ENCODE measurements at places on chromosomes 13 and 19. TPM values are rescaled to one million over a fixed set of nuclear protein-coding genes. Genes with fewer than 3 reads are reported as not detected.

- no peak for DNase-seq
These were observed 9.3 kb downstream of the POU2F2 start for GRCh38 chr19:42122691-42123607.

- no peak for DNase-seq
These were observed 115.5 kb downstream of the LACC1 start for GRCh38 chr13:43994999-43995859.

DNA sequence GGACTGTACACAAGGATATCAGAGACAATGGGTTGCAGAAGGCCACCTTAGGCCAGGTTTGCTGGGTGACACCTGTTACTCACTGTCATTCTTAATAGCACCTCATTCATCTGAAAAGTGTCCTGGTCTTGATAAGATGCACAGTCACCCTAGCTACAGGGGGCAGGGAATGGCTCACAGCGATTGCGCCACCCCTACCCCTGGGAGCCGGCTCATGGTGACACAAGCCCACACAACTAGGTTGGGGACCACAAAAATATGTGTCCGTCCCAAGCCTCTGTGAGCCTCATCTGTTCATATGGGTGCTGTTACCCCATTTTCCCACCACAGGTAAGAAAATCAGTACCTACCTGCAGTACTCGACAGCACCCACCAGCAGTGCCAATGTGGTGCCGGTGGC, 23.4 kb downstream of the MED26 start:
- DNase-seq = peak; percentile 44

- no peak for DNase-seq
These were observed 20.5 kb downstream of the PPP5C start for GRCh38 chr19:46367426-46367825.

- DNase-seq = no peak
These were observed 42.5 kb upstream of the SCEL start for GRCh38 chr13:77492982-77493381.

DNA sequence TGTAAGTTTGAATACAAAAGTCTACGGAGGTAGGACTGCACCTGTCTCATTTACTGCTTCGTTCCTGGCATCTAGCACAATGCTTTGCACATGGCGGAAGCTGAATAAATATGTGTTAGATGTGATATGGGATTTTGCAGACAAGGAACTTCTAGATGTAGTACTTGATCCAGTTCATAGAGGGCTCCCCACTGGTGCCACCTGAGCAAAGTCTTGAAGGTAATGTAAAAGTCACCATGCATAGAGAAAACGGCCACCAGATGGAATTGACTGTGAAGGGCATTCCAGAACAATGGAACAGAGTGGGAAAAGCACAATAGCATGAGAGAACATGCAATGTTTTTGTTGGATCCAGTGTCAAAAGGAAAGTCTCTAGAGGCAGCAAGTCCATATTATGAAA, 209.3 kb downstream of the HS6ST3 start:
- DNase-seq = no peak

GRCh38 chr13:110409581-110409992, 102.5 kb downstream of the COL4A2 start:
- no peak for DNase-seq

SHKBP1 gene
- total RNA-seq = 20.6 TPM

DNA sequence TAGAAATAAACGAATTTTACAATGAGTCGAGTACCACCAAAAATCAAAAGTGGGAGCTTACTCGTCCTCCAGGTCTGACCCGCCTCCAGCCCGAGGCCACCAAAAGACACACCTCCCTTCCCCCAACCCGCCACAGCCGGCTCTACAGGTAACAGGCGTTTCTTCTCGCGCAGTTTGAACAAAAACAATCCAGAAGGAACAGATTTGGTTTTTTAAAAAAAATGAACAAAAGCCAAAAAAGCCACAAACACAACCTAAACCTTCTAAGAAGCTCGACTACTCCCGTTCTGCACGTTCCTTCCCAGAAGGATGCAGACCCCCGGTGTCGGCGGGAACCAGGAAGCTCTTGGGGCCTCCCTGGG, 671 bp downstream of the ZDHHC20 start:
- no peak for DNase-seq

- DNase-seq = no peak
These were observed 60.7 kb downstream of the DOCK9 start for GRCh38 chr13:98917116-98917515.

DNA sequence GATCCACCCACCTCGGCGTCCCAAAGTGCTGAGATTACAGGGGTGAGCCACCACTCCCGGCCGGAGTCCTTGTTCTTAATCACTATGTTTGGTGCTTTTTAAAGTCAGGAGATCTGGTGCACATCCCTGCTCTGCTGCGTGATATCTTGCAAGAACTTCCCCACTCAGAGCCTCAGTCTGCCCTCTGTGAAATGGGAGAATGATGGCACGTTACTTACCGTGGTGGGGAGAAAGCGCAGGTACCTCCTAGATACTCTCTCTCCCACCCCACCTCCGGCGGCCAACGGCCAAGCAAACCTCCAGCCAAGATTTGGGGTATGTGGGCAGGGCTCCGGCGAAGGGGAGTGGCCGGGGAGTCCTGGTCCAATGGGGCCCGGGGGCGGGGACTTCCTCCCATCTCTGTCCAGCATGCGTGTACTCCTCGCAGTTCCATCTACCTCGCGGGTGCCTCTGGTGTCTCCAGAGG, at the start of gene RYR1:
Gene RYR1, plus strand, starts transcription at position 424 of the 466 bp plus-strand sequence. CDS start 139 bp downstream, outside the sequence.
- DNase-seq = peak; percentile 93

DNA sequence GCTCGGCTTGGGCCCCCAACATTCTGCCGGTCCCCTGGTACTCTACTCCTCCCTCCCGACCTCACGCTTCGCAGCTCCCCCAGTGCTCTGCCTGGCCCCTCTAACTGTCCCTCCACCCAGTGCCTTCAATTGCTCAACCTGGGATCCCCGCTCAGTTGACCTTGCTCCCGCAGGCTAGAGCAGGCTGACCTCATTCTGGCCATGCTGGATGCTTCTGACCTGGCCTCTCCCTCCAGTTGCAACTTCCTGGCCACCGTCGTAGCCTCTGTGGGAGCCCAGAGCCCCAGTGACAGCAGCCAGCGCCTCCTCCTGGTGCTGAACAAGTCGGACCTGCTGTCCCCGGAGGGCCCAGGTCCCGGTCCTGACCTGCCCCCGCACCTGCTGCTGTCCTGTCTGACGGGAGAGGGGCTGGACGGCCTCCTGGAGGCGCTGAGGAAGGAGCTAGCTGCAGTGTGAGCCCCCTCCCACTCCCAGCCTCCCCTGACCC, 3.6 kb downstream of the GTPBP3 start:
- DNase-seq = no peak

ADGRE3 gene
- 0.11 TPM for total RNA-seq

DNA sequence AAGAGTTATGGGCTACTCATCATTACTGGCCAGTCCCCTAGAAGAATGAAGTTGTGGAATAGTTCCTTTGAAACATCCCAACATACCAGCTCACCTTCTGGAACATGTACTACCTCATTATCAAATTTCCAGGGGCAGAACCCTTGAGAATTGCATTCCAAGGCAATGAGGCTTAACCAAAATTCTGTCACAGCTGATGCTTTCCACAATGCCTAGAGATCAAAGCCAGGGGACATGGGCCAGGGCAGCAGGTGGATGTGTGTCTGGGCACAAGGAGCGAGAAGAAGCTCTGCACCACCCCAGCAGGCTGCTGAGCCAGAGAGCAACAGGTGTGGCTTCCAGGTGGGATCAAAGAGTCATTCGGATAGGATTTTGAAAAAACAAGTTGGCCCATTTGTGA, 362.1 kb downstream of the EFNB2 start:
- DNase-seq = no peak

DNA sequence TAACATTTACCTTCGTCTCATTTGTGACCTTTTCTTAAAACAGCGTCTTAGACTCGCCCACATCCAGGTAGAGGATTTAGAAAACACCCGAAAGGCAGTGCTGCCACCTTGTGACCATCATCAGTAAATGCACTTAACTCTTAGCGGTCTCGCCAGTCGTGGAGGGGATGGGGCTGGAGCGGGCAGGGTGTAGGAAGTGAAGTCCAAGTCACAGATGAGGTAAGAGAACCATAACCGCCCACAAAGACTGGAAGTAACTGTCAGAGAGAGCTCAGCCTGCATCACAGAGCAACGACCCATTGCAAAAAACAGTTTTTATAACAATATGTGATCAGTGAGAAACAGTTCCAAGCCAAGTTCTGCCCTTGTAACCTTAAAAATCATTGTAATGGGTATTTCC, 10.7 kb upstream of the CEACAM3 start:
- DNase-seq = no peak

ZFP36 gene
- total RNA-seq = 48.7 TPM

DNA sequence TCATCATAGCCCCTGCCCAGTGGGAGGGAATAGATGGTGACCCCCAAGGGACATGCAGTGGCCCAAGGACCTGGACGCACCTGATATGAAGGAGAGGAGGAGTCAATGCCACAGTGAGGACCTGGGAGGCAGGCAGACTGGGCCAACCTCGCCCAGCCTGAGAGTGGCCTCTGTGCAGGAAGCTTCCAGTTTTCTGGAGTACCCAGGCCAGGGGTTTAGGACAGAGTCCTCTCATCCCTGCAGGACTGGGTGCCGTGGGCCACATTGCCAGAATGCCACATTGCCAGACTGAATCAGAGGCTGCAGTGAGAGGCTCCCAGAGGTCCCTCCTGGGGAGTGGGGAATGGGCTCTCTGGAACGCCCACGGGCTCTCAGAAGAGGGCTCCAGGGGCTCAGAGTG, 82.9 kb upstream of the VSTM2B start:
- no peak for DNase-seq

ATP8B3 gene
- 0.68 TPM for total RNA-seq

DNA sequence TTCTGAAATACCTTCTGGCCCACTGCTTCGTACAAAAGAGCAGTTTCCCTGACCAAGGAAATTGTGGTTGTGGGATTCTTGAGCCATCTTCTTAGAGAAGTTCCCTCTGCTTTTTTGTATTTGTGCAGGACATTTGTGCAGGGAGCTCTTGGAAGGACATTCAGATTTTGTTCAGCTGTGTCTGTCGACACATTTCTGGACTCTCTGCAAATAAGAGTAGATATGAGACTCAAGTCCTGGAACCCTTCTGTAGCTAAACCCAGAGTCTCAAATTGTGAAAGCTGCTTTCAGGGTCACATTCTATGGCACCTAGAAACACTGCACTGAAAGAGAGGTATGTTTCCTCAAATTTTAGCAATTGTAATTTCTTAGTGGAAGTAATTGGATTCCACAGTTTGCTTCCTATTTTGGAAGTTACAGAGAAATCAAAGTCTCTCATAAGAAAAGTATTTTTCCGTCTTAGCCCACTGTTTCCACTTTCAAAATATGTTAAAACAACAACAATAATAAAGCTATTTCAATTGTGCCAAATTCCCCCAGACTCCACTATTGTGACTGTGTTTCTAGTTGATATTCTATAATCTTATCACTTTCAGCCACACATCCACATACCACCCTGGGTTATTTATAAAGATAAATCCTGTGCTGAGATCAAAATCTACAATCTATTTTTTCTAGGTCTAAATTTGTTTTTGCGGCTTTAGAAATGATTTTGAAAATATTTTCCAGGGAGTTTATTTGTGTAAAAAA, 224.0 kb downstream of the COG6 start:
- DNase-seq = no peak
